Activated CD8-positive, alpha-beta memory T cell treated with anti-CD3 and anti-CD28 coated beads for 1 hour (primary cell): ENCODE measurements at places on chromosomes 16 and 17.

DNA sequence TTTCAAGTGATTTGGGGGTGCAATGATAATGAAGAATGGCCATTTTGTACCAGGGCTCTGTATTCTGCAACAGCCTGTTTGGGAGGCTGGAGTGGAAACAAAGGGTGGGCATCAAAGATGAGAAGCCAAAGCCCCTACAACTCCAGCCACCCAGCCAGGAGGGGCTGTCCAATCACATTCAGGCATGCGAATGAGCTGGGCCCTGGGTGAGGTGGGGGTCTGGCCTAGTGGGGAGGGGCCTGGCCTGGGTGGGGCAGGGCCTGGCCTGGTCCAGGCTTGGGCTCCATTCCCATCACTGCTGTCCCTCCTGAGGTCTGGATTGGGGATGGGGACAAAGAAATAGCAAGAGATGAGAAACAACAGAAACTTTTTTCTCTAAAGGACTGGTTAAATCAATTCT is 6.4 kb downstream of the AOC3 start:
- DNase-seq: no peak

DNA sequence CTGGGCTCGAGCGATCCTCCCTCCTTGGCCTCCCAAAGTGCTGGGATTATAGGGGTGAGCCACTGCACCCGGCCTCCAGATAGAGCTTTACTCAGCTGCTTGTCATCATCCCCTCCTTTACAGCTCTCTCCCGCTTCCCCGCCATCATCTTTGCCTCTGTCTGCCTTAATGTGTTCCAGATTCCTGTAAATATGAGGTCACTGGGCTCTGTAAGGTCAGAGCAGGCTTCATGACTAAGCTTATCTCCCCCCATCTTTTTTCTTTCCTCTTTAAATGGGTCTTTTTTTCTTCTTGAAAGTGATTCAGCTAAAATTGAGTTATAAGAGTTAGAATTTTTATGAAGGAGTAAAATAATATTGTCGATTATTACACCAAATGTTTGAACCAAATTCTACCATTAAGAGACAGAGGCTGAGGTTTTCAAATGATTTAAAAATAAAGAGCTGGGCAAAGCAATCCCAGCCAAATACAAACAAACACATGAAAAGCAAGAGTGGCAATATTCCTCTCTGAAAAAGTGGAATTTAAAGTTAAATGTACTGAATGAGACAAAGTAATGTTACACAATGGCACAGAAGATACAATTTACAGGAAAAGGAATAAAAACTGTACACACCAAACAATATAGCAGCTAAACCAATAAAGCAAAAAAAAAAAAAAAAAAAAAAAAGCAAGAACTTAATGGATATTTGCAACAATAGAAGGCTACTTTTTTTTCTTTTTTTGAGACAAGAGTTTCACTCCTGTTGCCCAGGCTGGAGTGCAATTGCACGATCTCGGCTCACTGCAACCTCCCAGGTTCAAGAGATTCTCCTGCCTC is 62.1 kb downstream of the CRISPLD2 start:
- DNase-seq: no peak

DNA sequence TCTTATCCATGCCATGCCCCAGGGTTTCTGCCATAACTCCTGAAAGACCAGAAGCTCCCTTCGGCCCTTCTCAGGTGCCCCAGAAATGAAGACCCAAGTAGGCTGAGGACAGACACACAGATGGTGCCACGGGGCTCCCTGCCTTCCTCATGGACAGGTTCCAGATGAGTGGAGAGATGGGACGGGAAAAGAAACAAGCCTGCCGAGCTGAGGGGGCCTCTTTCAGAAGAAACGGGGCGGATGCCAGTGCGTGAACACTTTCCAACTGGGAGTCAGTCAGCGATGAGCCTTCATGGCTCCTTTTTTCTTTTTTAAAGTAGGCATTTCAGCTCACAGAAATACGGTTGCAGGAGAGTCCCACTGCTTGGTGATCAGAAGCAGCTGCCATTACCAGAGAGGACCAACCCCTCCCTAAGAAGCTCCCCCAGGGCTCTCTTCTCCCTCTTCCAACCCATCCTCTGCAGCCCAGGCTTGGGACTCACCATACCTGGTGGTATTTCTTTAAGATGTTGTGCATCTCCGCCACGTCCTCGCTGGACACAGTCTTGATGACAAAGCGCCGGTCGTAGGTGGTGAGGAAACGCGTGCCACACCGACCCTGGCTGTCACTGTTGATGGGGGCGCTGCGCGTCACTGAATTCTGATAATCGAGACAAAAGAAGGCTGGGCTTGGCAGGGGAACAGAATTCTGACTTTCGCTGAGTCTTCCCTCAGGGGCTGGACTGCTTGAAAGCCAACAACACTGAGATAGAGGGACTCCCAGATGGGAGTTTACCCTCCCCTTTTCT is 19.2 kb downstream of the PIP4K2B start:
- no peak for DNase-seq

GRCh38 chr16:10181196-10182162 is 749 bp downstream of the GRIN2A start:
- DNase-seq: no peak

DNA sequence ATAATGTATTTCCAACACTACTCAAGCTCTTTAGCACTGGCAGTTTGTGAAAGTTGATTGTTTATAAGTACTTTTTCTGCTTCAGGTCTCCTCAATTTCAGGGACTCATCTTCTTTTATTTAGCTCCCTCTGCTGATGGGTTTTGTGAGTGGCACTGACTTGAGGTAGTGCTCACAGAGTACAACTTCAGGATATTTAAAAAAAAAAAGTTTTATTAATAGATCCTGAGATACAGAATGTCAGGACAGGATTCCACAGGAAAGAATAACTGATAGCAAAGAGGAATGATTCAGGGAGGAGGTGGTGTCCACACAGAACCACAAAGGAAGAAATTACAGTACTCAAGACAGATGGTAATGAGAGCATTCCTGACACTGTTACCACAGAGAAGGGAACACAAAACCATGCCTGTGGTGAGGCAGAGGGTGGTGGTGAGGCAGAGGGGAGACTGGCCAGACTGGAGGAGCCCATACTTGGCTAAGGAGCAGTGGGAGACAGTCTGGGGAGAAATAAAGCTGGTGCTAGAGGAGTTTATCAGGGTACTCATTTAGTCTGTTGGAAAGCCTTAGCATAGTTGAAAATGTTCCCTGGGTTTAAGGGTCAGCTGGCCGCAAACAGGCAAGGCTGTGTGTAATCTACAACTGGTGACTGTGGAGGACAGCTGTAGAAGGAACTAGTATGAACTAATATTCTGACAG is 63.7 kb downstream of the SPAG9 start:
- peak; percentile 3 for DNase-seq

DNA sequence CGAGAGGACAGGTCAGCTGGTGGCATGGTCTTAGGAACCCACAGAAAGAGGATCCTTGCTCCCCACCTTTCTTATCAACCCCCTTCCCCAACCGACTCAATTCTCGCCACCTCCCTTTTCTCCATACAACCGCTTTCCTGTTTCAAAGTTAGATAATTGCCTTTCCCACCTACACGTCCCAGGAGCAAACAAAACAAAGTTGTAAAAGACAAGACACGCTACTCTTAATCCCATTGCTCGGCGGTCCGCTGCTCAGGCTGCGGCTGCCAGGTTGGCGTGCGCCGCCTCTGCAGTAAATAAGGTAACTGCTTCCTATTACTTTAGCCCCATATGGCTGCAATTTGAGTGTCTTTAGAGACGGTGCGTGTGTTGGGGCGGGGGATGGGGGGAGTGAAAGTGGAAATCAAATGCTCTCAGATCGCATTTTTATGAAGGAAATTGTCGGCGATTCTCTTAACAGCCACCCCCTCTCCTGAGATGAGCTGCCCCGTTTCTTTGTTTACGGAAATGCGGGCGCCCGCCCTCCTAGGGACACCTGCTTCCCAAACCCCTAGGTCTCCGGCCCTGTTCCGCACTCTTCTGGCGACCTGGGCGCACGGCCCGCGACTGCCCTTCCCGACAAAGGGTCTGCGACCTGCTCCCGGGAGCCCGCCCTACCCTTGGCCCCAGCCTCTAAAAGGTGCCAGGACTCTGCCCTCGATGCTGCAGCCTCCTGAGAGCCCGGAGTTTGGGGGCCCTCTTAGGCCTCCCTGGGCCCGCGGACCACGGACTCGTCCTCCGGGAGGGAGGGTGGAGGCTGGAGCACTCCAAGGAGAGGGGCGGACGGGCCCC is 3.7 kb upstream of the CBX8 start:
- DNase-seq: no peak

DNA sequence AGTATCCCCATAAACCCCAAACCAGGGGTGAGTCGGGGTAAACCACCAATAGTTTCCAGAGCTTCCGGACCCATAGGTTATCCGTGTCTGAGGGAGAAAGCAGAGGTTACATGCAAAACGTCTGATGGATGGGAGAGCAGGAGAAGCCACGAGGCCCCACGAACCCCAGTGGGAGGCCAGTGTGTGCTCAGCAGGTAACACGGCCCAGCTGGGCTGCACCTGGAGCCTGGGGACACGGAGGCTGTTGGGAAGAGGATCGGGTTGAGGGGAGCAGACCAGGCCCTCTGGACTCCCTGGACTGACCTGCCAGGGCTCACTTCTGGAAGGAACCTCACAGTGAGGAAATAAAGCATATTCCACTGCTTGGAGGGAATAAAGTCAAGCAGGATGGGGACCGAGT is 78.1 kb downstream of the SEC14L1 start:
- DNase-seq: no peak

- no peak for DNase-seq
Measured at GRCh38 chr16:27918755-27919154, 144.8 kb downstream of the GSG1L start.

GRCh38 chr16:2295056-2295798 is 27.3 kb upstream of the RNPS1 start:
- no peak for DNase-seq

DNA sequence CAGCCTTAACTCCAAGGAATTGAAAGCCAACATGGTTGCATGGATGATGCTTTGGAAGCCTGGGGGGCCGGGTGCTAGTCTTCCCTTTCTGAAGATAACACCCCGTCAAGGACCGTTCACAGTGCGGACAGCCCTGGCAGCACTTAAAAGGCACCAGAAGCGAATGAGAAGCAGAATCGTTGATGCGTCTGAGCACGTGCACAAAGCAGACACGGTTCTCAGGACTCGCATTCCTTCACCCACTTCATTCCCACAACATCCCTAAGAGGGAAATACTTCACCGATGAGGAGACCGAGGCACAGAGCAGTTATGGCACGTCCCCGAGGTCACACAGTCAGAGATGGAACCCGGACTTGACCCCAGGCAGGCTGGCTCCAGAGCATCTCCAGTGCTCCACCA is 14.2 kb downstream of the TRPV1 start:
- no peak for DNase-seq

GRCh38 chr17:20128036-20128667 is 119.0 kb downstream of the SPECC1 start:
- no peak for DNase-seq
